ENCODE measurements at places on chromosomes 6 and 20.
A peak's percentile ranks its signal among the peaks of the same experiment; 100 is the strongest.

DNA sequence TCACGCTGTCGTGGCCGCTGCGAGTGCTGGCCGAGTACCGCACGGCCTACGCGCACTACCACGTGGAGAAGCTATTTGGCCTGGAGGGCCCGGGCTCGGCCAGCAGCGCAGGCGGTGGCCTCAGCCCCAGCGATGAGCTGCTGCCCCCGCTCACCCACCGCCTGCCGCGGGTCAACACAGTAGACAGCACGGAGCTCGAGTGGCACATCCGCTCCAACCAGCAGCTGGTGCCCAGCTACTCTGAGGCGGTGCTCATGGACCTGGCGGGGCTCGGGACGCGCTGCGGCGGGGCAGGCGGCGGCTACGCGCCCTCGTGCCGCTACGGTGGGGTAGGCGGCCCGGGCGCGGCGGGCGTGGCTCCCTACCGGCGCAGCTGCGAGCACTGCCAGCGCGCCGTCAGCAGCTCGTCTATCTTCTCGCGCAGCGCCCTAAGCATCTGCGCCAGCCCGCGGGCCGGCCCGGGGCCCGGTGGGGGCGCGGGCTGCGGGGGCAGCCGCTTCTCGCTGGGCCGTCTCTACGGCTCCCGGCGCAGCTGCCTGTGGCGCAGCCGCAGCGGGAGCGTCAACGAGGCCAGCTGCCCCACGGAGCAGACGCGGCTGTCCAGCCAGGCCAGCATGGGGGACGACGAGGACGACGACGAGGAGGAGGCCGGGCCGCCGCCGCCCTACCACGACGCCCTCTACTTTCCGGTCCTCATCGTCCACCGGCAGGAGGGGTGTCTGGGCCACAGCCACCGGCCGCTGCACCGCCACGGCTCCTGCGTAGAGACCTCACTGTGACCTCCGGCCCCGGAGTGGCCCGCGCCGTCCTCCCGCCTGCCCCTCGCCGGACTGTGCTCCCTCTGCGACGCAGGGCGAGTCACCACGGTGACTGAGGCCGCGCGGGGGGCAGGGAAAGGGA lies 5.7 kb downstream of the TMEM151B start:
- DNase-seq: peak; percentile 67

DNA sequence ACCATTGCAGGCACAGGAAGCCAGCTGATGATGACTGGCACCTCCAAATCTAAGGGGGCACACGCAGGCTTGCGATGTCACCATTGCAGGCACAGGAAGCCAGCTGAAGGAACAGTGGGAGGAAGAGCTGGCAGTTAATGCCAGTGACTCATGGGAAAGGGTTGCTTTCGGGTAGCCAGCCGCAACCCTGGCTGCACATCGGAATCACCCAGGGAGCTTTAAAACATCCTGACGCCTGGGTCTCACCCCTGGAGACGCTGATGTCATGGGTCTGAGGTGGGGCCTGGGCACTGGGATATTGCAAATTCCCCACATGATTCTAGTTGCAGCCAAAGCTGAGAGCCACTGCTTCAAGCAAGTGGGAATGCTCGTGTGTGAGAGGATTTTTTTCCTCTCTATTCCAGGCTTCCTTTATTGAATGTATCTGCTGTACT lies 16.1 kb upstream of the CCN6 start:
- no peak for DNase-seq

DNA sequence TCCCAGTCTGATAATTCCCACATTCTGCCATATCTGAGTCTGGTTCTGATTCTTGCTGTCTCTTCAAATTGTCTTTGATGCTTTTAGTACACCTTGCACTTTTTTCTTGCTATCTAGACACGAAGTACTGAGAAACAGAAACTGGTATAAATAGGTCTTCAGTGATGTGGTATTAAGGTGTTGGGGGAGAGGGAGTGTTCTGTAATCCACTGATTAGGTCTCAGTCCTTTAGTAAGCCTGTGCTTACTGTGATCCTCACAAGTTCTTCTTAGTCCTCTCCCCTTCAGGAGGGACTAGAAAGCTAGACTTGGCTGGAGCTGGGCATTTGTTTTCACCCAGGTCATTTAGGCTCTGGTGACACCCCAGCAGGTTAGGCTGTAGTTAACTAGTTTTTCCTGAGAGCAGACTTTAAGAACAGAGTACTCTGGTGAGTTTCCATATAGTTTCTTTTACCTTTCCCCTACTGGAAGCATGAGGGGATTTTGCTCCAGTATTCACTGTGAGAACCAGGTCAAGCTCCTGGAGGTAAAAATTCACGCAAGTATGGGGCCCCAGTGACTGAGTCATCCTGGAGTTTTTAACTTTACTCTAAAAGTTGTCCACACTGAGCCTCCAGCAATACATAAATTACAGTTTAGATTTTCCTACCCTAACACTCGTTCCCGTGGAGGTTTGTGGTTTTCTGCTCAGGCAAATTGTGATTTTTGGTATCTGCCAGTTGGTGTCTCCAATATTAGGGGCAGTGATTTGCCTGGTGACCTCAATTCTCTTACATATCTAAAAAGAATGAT lies 154.6 kb downstream of the CDKAL1 start:
- no peak for DNase-seq

GRCh38 chr20:4009309-4009708 lies 6.0 kb downstream of the RNF24 start:
- DNase-seq: no peak

DNA sequence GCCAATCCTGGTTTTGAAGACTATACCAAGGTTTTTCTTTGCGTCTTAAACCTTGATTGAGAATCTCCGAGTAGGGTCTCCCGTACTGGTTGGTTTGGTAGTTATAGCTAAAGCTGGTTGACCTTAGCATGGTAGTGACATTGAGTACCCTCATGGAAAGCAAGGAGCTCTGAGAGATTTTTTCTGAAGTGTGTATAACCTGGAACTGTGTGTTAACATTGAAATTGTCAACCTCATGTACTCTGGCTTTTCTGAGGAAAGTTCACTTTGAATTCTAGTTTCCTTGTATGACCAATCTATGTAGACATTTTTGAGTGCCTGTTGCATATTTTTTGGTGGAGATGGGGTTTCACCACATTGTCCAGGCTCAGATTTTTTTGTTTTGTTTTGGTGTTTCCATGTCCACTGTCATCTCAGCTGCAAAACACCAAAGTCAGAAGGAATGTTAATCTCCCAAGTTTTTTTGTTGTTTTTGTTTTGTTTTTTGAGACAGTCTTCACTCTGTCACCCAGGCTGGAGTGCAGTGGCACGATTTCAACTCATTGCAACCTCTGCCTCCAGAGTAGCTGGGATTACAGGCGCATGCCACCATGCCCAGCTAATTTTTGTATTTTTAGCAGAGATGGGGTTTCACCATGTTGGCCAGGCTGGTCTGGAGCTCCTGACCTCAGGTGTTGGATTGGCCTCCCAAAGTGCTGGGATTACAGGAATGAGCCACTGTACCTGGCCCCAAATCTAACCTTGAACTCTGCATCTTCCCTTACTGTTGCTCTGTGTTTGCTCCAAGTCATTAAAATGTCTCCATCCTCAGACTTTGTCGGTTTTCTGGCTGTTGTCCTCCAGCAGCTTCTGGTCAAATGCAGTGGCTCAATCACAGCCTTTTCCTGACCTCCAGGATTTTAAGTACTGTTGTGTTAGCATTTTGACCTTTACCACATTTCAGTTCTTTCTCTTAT lies 4.3 kb downstream of the RPS12 start:
- DNase-seq: peak; percentile 73

- DNase-seq: no peak
Measured at GRCh38 chr20:57691699-57692098, 18.1 kb downstream of the PMEPA1 start.

DNA sequence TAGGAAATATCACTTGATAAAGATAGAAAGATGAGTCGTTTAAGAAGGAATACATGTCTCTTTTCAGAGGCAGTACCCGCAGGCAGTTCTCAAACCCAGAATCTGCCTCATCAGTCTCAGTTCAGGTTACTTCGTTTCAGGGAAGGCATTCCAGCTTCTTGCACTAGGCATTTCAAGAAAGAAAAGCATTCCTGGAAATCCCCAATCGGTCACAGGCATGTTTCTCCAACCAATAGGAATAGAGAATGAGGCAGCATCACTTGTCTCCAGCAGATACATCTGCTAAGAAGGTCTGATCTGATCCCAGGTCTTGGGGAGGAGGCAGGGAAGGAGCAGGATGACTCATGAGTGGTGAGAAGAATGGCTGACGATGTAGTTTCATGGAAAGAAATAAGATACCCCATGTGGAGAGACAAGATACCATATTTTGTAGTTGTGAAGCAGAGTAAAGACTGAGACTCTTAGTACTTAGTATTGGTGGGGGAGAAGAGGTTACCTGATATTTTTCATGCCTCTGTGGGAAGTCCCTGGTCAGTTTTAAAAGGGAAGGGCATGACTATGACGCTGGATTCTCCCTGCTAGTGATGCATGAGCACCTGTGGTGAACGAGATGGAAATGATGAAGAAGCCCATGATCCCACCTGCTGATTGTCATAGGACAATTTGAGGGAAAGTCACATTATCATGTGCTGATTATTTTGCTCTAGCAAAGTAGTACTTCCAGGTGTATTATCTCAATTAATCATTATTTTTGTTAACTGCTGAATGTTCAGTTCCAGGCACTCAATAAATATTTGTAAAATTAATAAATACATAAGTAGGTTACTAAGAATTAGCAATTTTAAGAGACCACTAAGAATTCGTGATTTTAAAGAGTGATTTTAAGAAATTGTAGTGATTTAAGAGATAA lies 20.3 kb upstream of the HLA-DRB1 start:
- peak; percentile 59 for DNase-seq

GRCh38 chr20:53399083-53399482 lies 194.6 kb downstream of the ZNF217 start:
- DNase-seq: no peak

DNA sequence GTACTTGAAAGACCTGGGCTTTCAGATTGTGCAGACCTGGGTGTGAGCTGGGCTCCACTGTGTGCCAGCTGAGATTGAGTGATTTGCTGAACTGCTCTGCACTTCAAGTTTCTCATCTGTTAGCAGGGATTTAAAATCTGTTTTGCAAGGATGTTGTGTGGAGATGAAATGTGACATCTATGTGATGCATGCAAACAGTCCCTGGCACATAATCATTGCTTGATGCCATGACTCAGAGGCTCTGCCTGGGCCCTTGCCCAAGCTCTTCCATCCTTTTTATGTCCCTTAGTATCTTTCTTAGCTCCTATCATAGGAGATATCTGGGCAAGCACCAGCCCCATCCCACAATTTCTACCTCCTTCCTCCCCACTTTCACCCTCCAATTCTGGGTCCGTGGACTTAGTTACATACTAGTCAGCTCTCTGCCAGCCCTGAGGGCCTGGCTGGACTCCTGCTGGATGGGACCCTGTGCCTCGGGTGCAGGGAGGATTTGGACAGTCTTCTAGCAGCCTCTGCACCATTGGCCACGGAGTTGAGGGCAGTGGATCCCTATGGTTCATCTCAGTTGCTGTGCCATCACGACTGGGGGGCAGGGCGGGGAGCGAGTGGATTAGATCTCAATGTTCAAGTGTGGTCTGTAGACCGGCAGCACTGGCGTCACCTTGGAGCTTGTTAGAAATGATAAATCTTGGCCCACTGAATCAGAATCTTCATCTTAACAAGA lies 103.6 kb downstream of the MAP3K7 start:
- no peak for DNase-seq

- DNase-seq: no peak
Measured at GRCh38 chr20:41375846-41376245, 9.2 kb upstream of the EMILIN3 start.

- no peak for DNase-seq
Measured at GRCh38 chr6:16450821-16451220, 212.4 kb downstream of the GMPR start.

DNA sequence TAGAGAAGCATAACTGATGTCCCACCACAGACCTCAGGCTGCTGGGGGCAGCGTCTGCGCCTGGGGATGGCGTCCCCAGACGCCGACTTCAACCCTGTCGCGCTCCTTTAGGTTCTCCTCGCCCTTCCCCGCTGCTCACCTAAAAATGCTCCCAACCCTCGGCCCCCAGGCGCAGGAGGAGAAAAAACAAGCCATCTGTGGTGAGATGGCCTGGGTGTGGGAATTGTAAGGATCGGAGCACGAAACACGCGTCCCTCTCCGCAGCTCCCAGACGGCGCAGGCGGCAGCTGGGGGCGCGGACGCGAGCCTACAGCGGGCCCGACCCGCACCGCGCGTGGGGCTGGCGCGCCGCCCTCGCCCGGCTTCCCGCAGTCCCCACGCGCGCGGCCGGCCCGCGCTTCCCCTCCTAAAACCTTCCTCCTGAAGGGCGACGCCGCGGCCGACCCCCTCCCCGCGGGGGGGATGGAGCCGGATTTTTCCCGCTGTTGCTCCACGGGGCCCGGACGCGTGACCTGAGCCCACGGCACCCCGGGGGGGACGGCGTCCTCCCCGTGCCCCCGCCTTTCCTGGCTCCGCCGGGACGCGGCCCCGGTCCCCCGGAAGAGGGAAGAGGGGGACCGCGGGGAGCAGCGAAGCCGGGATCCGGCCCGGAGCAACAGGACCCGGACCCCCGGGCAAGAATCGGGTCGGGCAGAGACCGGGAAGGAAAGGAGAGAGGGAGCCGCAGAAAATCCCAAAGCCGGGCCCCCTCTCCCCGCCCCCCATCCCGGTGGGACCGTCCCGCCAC lies 611 bp downstream of the EPB41L2 start:
- DNase-seq: no peak

DNA sequence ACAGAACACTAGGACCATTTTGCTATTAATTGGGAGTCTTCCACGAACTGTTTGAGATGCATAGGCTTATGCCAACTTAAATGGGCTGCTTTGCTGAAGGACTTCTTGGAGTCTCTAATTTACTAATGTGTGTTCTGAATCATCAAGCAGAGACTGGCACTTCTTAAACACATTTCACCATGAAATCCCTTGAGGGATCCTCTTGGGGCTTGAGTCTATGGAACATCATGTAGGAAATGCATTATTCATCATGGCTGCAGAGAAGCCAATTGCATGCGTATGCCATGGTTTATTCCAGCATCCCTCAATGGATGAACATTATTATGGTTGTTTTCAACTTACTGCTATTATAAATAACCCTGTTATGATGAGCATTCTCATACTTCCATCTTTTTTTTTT lies 73.4 kb downstream of the FGD2 start:
- no peak for DNase-seq

GRCh38 chr6:24981386-24981760 lies 45.6 kb upstream of the RIPOR2 start:
- no peak for DNase-seq

DNA sequence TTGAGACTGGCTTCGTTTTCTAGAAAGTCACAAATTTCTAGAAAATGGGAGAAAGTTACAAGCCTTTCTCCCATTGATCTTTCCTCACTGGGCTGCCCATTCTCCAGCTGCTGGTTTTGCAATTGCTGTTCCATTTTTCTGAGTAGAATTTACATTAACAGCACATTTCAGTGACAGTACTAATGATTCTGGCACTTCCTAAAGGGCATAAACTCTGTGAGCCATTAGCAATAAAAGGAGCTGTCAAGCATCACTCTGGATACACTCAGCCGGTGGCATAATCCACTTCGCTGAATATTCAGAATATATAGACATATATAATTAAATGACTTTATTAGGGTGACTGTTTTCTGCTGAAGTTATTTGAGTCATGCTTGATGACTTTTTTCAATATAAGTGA lies 6.7 kb upstream of the SSTR4 start:
- DNase-seq: no peak

GRCh38 chr6:158387036-158387435 lies 74.8 kb downstream of the TULP4 start:
- no peak for DNase-seq
